ENCODE measurements at places on chromosomes 2 and 18. TPM values are rescaled to one million over a fixed set of nuclear protein-coding genes. Genes with fewer than 3 reads are reported as not detected.

SERPINB3 gene
- total RNA-seq: not detected

CHRNG gene
- total RNA-seq: not detected

SATB2 gene
- 11.8 TPM for total RNA-seq

WNT10A gene
- not detected for total RNA-seq

WDR75 gene
- total RNA-seq: 39.7 TPM

TACR1 gene
- not detected for total RNA-seq

KCTD18 gene
- total RNA-seq: 26.9 TPM

IL36RN gene
- not detected for total RNA-seq

CPLX4 gene
- total RNA-seq: not detected

ROCK1 gene
- 33.6 TPM for total RNA-seq

EPG5 gene
- total RNA-seq: 36.7 TPM

C1GALT1C1L gene
- 0.31 TPM for total RNA-seq

OTOS gene
- total RNA-seq: not detected

COPS9 gene
- total RNA-seq: 130 TPM

ELOA2 gene
- total RNA-seq: not detected

ZAP70 gene
- not detected for total RNA-seq

GREB1L gene
- total RNA-seq: 1.2 TPM

SERPINB13 gene
- total RNA-seq: not detected

ACKR3 gene
- 6.0 TPM for total RNA-seq

HTR2B gene
- 269 TPM for total RNA-seq

CCNYL1 gene
- 27.3 TPM for total RNA-seq

CYP27C1 gene
- not detected for total RNA-seq

FBLN7 gene
- total RNA-seq: 8.0 TPM

XDH gene
- total RNA-seq: under 0.01 TPM

SH3RF3 gene
- total RNA-seq: 6.3 TPM

PDCD1 gene
- total RNA-seq: not detected

CNRIP1 gene
- 23.8 TPM for total RNA-seq

DBI gene
- 133 TPM for total RNA-seq

REEP1 gene
- total RNA-seq: 0.50 TPM

CMPK2 gene
- total RNA-seq: 2.1 TPM

MSTN gene
- under 0.01 TPM for total RNA-seq

COLEC12 gene
- total RNA-seq: 24.0 TPM

POMC gene
- total RNA-seq: 1.3 TPM

TEX44 gene
- total RNA-seq: not detected

SCN1A gene
- 0.25 TPM for total RNA-seq

LOXHD1 gene
- total RNA-seq: not detected

MAP3K19 gene
- total RNA-seq: not detected

CLHC1 gene
- 10.4 TPM for total RNA-seq

ERBB4 gene
- 7.7 TPM for total RNA-seq

TUBB8B gene
- not detected for total RNA-seq

LRRTM1 gene
- total RNA-seq: not detected

RIT2 gene
- not detected for total RNA-seq

AQP12B gene
- not detected for total RNA-seq

PIK3C3 gene
- 45.2 TPM for total RNA-seq
